Suprapubic skin (tissue), 4 donors: ENCODE measurements at places on chromosomes 16 and 17.
A peak's percentile ranks its signal among the peaks of the same experiment; 100 is the strongest.

GRCh38 chr16:81349608-81350305, 35.0 kb downstream of the GAN start:
- DNase-seq = no peak

- no peak for DNase-seq
Measured at GRCh38 chr16:8087597-8088289, 502.6 kb downstream of the TMEM114 start.

- DNase-seq = no peak
Measured at GRCh38 chr16:48592839-48593429, 17.0 kb downstream of the N4BP1 start.

GRCh38 chr17:34306466-34306865, 12.8 kb upstream of the CCL8 start:
- no peak for DNase-seq

GRCh38 chr17:78641666-78642065, 64.5 kb upstream of the DNAH17 start:
- DNase-seq = no peak

GRCh38 chr16:3112881-3113574, 642 bp downstream of the ZNF205 start:
- no peak for DNase-seq

DNA sequence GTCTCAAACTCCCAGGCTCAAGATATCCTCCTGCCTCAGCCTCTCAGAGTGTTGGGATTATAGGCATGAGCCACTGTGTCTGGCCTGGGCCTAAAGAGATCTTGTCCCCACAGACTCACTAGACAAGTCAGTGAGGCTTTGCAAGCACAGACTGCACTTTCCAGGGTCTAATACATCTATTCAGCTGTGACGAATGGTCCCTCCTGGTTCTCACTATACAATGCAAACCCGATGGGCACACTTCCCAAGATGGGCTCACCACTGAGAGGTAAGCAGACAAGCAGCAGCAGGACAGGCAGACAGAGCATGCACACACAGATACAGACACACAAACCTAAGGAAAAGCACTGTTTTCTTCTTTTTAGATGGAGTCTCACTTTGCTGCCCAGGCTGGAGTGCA, 8.8 kb downstream of the MBTPS1 start:
- DNase-seq = no peak

DNA sequence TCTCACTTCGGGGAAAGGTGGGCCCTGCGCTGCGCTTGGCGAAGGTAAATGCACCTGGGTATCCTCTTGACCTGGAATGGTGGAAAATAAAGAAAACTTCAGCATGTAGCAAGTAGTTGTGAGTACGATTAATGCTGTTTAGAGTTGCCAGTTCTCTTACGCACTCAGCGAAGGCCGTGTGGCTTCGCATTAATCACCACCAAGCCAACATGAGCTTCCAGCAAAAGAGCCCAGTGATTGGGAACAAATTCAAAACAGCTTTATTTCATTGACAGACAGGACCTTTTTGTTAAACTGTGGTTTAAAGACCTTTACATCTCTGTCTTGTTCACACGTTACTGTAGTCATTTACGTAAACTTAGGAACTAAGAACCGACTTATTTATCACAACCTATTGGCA, 531.4 kb downstream of the MAF start:
- no peak for DNase-seq

DNA sequence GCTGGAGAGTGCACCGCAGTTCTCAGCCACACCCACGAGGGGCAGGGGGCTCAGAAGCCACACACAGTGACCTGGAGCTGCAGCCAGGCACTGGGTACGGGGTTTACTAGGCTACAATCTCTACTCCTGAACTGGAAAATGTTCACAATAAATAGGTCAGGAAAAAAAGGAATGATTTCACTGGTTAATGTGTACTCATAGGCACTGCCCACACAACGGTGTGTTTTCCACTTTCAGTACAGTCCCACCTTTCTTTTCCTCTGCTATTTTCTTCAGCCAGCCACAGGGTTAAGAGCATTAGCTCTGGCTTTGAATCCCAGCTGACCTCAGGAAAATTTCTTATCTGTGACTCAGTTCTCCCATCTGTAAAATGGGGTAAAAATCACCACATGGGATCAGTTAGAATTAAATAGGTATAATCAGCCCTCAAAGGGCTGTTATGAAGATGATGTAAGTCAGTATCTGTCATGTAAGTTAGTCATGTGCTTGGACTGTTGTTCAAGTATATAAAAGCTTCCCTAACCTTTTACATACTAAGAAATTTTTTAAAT, 35.7 kb downstream of the ZCCHC14 start:
- DNase-seq = no peak

DNA sequence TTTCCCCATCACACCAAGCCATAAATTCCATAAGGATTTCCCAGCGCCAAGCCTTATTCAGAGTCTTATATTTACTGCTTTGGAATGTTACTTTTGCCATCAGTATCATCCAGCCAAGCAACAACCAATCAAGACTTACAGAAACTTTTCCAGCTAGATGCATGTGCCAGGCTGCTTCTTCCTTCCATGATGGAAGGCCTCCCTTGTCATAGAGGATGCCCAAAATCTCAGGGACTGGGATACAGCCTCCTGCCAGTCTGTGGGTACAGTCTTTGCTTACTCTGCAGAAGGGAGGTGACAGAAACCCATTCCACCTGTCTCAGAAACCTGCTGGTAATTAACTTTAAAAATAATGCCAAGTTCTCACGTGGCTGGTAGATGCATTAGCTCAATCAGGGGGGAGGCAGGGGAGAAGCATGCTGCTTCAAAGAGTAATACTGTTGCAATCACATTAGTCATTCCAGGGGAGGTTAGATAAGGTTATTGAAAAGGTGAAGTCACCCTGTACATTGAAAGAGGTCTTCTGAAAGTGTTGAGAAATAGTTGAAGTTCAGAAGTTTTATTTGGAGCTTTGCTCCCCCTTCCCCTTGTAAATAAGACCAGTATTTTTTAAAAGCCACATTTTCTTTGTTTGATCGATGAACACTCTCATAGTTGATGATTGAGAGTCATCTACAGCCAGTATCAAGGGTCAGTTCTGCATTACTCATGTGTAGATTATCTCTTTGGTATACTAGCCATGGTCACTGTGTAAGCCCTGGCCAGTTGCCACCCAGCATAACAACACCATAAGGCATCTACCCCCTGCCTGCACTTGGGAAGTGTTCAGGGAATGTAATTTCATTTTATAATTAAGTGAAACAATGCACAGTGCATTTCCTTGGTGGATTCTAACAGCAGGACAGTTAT, 22.2 kb downstream of the HLF start:
- no peak for DNase-seq

GRCh38 chr16:12434567-12434966, 369.1 kb downstream of the CPPED1 start:
- DNase-seq = no peak

DNA sequence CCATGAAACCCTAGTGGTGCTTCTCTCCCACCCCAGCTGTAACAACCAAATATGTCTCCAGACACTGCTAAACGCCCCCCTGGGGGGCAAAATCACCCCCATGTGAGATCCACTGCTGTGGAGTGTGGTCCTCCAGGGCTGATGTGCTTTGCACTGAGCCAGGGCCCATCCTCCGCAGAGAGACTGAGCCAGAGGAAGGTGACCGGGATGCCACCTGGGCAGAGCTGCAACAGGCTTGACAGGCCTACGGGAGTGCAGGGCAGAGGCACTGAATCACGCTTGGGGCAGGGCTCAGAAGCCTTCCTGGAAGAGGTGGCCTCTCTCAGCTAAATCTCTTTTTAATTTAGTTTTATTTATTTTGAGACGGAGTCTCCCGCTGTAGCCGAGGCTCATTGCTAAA, 4.4 kb downstream of the GJD3 start:
- no peak for DNase-seq

GRCh38 chr17:3510090-3510489, 34.3 kb downstream of the ASPA start:
- no peak for DNase-seq

- DNase-seq = no peak
Measured at GRCh38 chr17:81324851-81325713, 30.0 kb upstream of the SLC38A10 start.

DNA sequence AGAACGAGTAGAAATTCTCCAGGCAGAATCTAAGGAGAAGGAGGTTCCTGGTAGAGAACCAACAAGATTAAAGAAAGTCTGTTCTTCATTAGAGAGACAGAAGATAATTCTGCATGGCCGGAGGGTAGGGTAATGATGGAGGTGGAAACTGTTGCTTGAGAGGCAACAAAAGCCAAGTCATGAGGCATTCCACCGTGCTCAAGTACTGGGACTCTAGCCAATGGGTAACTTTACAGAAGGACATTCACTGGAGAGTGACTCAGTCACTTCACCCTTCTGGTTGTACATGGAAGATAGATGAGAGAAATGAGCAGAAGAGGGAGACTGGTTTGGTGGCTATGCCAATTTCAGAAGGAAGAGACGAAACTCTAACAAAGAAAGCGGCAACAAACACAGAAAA, 53.6 kb upstream of the ANKFN1 start:
- DNase-seq = no peak

- no peak for DNase-seq
Measured at GRCh38 chr16:14180481-14180944, 109.4 kb downstream of the MRTFB start.

- DNase-seq = no peak
Measured at GRCh38 chr17:71446645-71447437, 674.0 kb upstream of the SOX9 start.

DNA sequence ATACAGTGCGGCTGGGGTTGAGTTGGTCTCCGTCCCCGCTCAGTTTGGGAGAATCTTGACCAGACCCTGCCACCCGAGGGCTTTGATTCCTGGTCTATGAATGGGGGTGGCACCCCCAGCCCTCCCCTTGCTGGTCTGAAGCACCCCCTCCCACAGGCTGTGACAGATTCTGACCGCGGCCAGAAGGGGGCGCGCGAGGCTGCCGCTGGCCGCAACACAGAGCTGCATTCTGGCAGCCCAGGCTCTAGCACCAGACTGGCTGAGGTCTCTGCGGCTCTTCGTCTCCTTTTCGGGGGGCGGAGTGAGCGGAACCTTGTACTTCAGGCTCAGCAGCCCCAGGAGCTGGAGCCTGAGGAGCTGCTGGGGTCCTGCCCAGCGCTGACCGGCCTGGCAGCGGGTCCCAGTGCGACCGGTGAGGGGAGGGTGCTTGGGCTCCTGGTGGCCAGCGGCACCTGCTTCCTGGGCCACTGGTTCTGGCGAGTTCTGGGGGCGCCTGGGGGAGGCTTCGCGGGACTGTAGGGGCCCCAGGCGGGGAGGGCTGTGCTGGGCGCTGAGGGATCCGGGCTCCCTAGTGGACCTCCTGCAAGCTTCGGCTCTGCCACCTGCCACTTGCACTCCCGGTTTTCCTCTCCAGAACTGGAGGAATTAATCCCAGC, 1011.6 kb downstream of the KCNJ18 start:
- DNase-seq = no peak

DNA sequence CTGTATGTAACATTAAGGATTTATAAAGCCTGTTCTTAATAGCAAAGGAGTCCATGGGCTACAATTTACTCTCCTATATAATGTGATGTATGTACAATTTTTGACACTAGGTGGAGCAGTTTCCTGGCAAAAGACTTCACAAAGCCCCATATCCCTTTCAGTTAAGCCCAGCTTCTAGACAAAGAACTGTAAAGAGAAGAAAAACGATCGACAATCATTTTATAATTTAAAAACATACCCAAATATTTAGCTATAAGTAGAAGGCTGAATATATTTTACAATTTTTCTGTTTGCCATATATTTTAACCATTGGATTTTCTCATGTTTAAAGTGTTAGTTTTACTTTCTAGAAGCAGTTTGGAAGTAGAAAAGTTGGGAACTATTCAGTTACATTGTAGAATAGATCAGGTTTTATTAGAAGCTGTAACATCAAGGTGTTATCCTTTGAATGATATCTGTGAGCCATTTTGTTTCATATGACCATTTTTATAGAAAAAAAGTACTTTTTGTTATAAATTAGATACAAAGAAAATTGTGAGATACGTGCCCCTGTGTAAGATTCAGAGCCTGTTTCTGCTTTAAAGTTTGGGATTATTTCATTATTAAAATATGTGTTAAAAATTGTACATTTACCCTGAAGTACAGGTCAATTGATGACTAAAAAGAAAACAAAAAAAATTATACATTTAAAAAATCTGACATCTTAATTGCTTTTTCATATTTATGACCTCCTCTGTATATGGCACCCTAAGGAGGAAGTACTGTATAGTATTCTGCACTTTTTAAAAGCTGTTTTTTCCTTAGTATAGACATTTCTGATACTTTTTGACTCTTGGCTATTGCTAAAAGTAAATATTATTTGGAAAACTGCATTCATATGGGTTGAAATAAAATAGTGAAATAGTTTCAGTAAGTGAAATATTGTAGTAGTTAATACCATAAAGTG, 46.3 kb downstream of the VMP1 start:
- DNase-seq = no peak

- peak; percentile 64 for DNase-seq
Measured at GRCh38 chr16:4377573-4378154, 6.0 kb downstream of the VASN start.

- DNase-seq = no peak
Measured at GRCh38 chr17:59418732-59419166, 87.3 kb downstream of the YPEL2 start.
